ENCODE measurements at places on chromosomes 6 and 20.
A peak's percentile ranks its signal among the peaks of the same experiment; 100 is the strongest.

- no peak for DNase-seq
Measured at GRCh38 chr20:49132995-49133478, 55.1 kb downstream of the STAU1 start.

GRCh38 chr20:62030834-62031434 lies 34.7 kb downstream of the TAF4 start:
- no peak for DNase-seq

DNA sequence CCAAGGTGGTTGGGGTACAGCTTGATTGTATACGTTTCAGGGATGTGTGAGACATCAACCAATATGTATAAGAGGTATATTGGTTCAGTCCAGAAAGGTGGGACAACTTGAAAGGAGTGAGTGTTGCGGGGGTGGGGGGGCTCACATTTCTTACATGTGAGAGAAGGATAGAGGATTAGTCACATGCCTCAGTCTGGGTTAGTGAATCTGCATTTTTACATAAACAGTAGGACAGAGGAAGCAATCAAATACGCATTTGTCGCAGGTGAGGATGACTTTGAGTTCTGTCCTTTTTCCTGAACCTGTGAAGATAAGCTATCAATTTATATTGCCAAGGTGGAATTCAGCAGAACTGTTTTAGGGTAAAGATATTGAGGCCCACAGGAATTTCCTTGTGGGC lies 42.1 kb upstream of the TBC1D32 start:
- DNase-seq: no peak

DNA sequence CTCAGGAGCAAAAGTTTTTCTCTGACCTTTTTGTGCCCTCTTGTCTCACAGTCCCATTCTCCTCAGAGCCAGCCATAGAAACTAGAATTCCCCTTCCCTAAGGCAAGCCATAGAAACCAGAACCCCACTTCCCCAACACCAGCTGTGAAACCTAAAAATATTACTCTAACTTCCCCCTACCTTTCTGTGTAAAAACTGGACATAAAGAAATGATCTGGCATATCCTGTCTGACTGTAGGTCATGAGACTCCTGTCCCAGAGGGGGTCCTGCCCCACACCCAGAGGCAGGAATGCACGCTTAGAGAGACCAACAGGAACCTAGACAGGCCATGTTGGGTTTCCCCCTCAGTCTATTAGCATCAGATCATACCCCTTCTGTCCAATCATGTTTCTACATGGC lies 140.6 kb upstream of the SLC22A16 start:
- DNase-seq: no peak

DNA sequence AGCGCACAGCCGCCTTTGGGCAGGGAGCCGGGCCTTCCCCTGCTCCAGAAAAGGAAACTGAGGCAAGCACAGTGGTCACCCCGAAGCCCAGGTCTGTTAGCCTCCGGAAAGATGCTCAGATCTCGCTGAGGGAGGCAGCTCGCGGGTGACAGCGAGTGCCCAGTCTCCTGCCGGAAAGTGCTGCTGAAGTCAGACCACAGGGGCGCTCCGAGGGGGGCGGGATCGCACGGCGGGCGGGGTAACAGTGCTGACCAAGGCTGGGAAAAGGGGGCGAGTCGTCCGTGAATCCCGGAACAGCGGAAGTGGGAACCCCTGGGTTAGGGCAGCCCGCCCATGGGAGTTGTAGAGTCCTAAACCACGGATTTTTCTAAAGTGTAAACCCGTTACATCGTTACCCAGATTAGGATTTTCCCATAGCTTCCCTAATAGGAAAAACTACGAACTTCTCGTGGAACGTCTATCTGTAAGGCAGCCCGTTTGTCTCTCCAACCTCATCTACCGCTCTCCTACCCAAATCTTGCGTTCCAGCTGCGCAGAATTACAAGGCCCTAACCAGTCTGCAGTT lies 504 bp downstream of the VPS16 start:
- DNase-seq: peak; percentile 22

DNA sequence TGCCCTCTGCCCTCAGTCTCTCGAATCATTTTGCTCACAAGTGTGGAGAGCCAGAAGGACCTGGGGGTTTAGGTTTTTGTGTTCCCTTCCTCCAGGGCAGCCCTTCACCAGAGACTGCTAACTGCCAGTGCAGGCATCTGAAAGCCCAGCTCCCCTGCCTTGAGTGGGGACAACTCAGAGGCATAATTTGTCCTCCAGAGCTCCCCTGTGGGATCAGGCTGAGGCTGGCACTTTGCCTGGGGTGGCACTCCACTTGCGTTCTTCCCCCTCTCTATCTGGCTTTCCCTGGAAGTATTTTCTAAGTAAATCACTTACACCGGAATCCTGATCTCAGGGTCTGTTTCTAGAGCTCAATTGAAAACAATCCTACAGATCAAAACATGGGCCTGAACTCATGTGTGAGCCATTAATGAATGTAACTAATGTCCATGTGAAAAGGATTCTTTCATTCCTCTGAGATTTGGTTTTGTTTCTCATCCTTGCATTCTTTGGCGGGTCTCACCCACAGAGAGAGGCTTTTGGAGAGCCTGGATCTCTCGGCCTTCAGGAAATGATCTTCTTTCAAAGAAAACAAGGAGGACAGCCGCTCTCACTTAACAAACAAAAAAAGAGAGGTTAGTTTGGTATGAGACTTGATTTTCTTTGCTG lies 125.7 kb upstream of the RIPOR2 start:
- no peak for DNase-seq

- DNase-seq: no peak
Measured at GRCh38 chr6:78629836-78630235, 237.5 kb upstream of the IRAK1BP1 start.

GRCh38 chr6:45946887-45947286 lies 68.8 kb downstream of the CLIC5 start:
- no peak for DNase-seq

GRCh38 chr6:52115145-52115741 lies 27.8 kb upstream of the PKHD1 start:
- DNase-seq: no peak

DNA sequence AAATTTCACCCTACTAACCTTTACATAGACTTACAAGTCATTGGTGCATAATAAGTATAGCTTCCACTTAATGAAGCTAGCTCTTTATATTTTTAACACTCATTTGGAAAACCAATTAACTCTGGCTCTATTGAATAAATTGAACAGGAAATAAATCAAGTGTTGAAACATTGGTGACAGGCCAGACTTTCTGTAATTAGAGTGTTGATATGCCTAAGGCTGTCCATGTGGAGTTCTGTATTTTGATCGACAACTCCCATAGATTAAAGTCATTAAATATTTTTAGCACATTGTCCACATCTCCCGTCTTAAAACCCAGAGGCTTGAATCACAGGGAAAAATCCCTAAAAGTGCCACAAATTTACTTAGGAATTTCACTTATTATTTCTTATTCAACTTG lies 468.3 kb downstream of the KHDRBS2 start:
- DNase-seq: no peak

GRCh38 chr20:63945031-63945658 lies 11.1 kb downstream of the UCKL1 start:
- DNase-seq: no peak

- DNase-seq: no peak
Measured at GRCh38 chr6:138594758-138595140, 95.5 kb upstream of the NHSL1 start.

DNA sequence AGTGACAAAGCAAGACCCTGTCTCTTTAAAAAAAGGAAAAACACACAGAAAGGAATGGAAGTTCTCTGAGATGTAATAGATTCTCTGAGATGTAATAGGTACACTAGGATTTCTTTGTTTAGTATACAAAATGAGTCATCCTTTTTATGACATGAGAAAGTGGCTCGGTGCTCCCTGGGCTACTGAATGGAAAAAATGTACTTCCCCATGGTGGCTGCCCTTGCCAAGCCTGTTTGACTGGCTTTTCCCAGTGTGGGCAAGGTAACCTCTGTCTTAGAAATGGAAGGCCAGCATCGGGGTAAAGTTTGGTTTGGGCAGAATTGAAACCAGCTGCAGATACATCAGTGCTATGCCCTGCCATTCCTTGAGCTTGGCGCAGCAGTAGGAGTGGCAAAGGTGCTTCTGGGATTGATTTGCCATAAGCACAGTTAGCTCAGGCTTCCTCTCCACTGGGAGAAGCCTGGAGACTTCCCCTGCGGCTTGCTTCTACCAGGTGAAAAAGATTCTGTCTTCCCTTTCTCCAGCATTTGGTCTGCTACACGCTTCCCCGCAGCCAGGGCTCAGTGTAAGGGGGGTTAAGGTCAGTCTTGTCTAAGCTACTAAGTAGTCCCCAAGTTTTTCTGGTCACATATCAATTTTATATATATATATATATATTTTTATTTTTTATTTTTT lies 24.5 kb downstream of the ARFGEF2 start:
- no peak for DNase-seq

Data from stimulated activated CD4-positive, alpha-beta T cell treated with anti-CD3 and anti-CD28 coated beads, Interleukin-12 subunit alpha, Interleukin-12 subunit beta, amount 100 ng/mL, for 24 hours (primary cell).